NCI-H748 treated with DMSO at 0.1 percent for 48 hours (cell line): ENCODE measurements at places on chromosomes 5 and 9.

DNA sequence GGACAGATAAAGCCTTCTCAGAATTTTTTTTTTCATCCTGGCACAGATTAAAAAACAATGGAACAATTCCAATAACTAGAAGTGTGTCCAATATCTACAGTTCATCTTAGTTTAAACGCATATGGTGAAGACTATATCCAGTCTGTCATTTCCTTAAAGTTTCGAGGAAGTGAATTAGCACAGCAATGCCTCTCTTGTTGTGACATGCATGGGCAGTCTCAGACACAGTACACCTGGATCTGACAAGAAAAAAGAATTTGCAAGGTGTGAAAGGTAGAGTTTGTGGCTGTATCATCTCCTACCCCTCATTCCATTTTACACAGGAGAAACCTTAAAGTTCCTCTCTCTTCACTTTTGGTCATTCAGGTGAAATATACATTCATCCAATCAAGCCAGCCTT, 100.6 kb upstream of the ADAMTS19 start:
- DNase-seq, result no peak

GRCh38 chr5:128774605-128775004, 190.7 kb upstream of the SLC27A6 start:
- no peak for DNase-seq

DNA sequence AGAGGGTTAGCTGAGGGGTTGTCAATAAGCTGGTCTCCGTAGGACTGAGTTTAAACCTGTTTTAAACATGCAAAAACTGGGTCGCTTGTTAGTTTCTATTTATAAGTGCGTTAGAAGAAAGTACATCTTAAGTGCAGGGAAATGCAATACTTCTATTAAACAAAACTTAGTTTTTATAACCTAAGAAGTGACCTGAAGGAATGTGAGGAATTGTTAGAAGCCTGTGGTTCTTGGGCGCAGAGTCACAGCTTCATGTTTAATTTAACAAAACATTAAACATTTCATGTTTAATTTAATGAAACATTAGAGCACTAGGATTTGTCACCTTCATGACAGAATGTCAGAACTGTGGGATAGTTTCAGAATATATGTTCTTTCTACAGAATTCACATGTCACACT, 469.2 kb upstream of the WWC1 start:
- DNase-seq, result no peak

DNA sequence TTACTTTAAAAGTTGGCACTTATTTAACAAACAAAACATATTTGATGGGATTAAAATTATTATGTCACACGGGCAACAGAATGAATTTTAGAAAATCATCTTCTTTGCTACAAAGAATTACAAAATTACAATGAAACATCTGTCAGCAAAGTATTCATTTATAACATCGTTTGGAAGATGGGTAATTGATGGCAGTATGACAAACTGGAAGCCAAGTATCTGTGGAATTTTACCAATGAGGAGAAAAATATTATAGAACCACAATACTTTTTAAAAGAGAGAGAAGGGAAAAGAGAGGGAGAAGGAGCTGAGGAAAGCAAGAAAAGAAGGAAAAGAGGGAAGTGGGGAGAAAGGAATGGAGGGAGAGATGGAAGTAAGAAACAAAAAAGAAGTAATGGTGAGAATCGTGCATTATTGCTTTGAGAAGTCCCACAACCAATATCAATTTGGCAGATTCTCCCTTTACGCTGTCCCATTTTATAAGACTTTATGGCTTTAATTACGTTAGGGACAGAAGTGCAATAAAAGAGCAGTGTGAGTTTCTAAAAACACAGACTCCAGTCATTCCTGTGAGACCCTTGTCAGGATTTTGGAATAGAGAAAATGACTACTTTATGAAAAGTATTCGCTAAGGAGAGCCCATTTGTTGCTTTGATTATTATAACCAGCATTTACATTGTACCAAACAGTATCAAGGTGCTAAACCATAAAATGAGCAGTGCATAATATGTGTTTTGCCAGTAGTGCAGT, 76.7 kb downstream of the LURAP1L start:
- DNase-seq, result no peak

DNA sequence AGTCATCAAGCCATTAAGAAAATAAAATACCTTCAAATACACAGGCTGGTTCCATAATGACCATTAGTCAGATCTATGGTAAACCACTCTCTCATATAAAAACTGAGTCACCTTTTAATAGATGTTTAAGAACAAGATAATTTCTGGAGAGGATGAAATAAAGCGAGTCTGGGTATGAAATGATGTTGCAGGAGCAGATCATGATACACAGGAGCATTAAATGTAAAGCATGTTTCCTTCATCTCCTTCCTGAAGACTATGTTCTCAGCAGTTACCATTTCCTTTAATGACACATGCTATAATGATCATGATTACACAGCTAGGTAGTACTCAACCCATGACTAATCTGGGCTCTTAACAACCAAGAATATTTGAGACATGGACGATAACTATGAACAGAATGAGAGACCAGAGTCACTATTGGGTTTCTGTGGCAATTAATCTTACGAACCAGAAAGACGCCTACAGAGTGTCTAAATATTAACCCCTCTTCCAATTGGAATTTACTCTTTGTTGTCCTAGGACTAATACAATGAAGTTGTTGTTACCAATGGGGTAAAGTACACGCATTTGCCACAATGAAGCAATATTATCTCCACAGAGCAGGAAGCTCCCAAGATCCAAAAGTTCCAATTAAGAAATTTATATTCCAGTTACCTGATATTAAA, 105.6 kb downstream of the NR6A1 start:
- no peak for DNase-seq

DNA sequence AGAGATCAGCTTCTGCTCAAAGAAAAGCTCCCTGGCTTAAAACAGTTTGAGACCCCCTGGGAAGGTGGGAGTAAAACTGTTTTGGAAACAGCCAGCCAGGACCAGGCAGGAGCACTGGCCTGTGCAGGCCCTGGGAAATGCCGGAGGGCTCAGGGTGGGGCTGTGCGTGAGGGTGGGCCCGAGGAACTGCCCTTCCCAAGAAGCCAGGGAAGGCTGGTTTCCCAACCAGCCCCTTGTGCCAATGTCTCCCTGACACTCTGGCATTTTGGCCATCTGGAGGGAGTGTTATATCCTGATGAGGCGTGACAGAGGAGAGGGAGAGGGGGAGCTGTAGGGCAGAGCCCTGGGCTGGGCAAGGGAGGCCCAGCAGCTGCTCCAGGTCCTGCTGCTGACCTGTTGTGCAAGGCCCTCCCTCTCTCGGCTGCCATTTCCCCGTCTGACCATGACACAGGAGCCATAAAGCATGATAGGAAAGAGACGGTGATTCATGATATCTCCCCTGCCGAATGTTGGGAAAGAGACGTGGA, 16.1 kb downstream of the OLFML2A start:
- DNase-seq, result no peak

DNA sequence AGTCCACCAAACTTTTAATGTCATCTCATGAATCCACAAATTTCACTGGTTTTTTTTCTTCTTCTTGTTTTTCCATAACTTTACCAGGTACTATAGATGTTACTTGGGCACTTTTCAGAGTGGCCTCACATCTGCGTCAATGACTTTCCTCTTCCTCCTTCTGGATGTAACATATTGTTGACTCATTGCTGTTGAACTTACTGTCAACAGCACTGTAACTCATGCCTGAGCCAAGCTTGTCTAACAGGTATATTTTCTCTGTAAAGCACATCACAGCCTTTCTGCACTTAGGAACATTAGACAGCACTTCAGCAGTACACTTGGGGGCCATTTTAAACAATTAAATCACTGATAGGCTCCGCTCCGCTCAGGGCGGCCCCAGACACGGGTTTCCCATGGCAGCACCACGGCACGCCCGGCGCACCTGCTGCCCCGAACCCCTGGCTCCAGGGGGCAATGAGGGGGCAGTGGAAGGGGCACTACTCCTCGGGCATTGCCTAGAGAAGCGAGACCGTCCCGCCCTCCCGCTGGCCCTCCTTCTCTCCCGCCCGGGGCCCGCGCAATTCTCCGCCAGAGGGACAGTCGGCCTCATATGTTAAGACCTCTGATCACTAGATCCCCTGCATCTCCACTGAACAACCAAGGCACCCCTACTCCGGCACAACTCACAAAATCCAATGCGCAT, 41.9 kb upstream of the SPATA31C2 start:
- no peak for DNase-seq

DNA sequence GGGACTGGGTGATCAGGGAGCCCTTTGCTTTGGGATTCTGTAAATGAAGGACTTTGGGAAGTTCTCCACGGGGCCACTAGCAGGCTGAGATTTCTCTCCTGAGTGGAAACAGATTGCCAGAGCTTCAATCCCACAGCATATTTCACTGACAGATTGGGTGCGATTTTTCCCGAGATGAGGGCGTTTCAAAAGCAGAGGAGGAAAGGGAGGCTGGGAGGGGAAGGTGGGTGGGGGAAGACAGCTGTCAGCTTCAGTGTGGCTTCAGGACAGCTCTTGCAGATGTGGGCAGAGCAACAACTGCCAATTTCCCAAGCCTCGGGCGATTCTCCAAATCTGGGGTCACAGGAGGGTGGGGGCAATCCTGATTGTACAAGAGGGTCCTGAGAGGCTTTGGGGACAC, 258.5 kb upstream of the ADRA1B start:
- DNase-seq, result no peak

GRCh38 chr9:133489253-133490190, 10.6 kb upstream of the SLC2A6 start:
- no peak for DNase-seq
